ENCODE measurements at places on chromosomes 7 and 10.

- DNase-seq, result no peak
Measured at GRCh38 chr7:49878627-49879026, 105.2 kb downstream of the VWC2 start.

DNA sequence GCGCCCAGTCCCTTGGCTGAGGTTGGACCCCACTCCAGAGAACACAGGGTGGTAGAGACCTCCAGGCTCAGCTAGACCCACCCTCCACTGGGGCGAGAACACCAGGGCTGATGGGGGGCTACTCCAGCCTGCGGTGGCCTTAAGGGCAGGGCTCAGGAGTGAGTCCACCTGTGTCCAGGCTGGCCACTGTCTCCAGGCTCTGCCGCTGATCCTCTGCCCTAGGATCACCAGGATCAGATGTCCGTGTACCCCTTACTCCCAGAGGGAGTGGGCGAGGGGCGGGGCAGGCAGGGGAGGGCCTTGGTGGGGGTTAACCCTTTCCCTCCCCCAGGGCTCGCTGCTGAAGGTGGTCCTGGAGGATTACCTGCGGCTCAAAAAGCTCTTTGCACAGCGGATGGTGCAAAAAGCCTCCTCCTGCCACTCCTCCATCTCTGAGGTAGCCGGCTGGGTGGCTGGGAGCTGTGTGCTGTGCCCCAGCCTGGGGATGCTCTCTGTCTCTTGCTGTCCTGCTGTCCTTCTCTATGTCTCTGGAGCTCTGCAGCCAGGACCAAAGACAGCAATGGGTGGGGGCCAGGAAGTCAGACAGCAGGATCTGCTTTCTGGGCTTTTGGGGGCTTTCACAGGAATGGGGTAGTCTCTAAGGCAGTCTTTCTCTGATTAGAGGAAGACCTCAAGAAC is 38.0 kb downstream of the PSAP start:
- no peak for DNase-seq

GRCh38 chr7:87570178-87570577 is 30.5 kb downstream of the ABCB1 start:
- no peak for DNase-seq

DNA sequence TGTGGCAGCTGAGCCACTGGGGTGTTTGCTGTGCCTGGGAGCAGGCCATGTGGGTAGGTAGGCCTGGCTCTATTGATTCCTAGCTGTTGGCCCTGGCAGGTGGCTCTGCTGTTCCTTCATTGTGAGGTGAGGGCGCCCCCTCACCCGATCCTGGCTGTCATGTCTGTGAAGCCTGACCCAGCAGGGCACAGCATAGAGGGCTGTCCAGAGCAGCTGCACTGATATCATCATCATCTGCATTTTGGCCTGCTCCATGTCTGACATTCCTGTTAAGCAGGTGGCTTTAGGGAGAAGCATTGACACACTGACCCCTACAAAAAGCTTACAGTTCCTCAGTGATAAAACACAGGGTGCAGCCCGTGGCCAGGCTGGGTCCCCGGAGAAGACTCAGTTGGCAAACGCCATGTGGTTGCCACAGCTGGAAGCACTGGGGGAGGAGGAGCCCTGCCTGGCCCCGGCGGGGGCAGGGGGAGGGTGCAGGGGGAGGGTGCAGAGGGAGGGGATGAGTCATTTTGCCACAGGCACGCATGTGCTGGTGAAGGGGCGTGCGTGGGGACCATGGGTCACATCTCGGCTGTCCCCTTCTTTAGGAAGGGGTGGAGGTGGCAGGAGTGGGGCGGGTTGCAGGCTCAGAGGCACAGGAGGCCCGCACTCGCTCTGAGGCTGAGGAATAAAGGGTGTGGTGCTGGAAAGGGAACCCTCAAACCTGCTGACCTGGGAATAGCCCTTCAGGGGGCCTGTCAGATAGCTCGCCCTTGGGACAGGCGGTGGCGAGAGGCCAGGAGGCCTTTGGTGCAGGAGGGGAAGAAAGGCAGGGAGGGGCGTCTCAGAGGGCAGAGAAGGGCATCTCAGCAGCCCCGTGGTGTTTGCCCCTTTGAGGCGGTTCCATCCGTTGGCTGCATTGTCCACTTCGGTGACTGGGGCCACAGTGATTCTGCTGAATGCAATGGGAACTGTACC is 31.6 kb downstream of the IKZF1 start:
- no peak for DNase-seq

GRCh38 chr10:1507436-1507835 is 229.9 kb downstream of the ADARB2 start:
- DNase-seq, result no peak

- no peak for DNase-seq
Measured at GRCh38 chr7:28706584-28706983, 251.5 kb downstream of the TRIL start.

DNA sequence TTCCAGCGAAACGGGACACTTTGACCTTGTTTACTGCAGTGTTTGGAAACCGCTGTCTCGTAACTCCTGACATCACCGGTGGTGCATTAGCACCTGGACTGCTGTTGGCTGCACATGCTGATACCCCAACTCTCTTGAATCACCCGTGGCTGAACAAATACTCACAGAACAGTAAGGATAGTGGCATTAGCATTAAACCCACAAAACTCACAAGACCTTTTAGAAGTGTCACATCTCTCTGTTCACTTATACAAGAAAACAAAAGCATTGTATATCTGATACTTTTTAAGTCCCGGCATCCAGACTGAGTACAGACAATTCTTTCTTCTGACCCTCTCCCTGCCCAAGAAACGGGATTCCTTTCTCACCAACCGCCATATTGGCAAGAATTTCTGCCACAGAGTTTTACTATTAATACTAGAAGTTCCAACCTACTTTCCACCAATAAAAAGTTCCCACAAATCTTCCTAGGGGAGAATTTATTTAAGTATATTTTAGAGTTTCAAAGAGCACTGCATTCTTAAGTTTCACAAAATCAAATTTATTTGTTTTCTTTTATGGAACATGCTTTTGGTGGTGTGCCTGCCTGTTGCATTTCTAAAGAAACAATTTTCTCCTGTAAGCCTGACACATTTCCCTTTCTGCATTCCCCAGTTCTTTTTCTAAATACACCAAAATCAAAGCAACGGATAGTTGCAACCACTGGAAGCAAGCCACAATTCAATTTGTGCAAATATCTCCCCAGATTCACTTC is 208.4 kb upstream of the KLF14 start:
- no peak for DNase-seq

DNA sequence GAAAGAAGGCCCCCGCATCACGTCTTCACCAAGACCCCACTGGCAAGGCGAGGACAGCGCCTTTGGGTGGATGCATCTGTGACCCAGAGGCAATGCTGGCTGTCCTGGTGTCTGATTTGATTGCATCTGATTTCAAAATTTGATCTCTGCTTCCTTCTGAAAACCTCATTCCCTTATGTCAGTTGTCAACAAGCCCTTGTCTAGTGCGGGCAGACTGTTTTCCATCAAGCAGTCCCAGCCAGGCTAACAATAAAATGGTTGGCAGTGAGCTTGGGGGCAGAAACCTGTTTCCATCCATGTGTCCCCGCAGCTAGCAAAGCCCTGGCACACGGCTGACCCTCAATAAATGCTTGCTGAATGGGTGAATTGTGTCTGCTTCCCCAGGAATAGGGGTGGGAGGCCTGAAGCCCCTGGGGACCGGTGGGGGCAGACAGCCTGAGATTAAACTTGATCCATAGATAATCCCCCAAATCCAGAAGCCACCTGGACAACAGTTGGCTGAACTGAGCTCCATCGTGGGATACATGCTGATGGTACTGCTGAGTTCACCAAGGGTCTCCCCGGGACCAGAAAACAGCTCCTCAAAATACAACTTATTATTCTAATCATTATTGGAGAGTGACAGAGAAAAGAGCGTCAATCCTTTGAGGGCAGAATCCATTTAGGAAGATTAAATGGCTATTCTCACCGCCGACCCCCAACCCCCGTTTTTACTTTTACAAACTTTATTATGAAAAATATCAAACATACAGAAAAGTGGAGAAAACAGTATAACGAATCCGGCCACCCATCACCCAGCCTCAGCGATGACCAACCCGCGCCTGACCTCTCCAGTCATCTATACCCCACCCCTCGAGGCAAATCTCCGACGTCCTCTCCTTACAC is 912 bp upstream of the DUSP5 start:
- DNase-seq, result peak; percentile 93

- no peak for DNase-seq
Measured at GRCh38 chr7:47337531-47337930, 244.4 kb downstream of the TNS3 start.

- peak; percentile 51 for DNase-seq
Measured at GRCh38 chr7:25812086-25812850, 339.7 kb upstream of the NFE2L3 start.

DNA sequence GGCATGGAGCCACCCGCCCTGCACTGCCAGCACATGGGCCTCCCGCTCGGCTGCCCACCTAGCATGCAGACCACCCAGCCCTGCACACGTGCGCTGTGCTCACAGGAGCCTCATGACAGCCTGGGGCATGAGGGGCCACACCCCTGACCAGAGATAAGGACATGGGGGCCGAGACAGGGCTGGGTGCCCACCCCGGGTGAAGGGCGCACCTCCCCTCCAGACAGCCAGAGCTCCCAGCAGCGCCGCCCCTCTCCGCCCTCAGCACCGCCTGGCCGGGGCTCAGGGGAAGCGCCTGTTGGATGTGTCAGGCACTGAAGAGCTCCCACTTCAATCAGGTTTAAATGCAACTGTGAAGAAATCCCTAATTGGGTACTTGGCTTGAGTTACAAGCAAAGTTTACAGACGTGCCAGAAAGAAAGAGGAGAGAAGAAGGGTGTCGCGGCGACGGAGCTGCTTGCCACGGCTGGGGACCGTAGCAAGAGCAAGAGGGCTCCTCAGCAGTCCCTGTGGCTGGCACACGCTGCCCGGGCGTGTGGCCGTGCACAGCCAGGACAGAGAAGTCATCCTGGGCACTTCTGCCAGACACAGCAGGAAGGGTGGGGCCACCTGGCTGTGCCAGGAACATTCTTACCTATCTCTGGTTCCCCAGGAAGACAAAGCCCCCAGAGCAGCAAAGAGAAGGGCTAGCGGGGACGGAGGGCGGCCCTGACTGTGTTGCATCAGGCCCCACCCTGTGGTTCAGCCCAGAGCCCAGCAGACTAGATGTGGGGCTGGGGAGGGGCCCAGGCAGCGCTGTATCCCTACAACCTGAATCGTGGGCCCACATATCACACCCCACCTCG is 247.4 kb downstream of the ELFN1 start:
- no peak for DNase-seq

DNA sequence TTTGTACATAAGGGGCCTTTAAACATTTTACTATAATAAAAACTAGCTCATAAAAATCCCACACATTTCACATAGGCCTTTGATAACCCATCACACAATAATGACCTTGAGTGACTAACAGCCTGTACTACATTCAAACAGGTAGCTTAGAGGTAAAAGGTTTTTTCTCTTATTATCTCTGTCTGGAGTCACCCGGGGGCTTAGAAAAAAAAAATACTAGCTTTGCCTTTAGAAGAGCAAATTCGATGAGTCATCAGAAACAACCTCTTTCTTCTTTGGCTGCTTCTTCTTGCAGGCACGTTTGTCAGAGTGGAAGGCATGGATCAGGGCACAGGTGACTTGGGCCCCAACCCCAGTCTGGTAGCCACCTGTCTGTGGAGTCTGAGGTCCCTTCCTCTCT is 43.4 kb upstream of the ADO start:
- DNase-seq, result no peak

GRCh38 chr7:151437866-151438516 is 1.9 kb downstream of the CRYGN start:
- DNase-seq, result no peak

DNA sequence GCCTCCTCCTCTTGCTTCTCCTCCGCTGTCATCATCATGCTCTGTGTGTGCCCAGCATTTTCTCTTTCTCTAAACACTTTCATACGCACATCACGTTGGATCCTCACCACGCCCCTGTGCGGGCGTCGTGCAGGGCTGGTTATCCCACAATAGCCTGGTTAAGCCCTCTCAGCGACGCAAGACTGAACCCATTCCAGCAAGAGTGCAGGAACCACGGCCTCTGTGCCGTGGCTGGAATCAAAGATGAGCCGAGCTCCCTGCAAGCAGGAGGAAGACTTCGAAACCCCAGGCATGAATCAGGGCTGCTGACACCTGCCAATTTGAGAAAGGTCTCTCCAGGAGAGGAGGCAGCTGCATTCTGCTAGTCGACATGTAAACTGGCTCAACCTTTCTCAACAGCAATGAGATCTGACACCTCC is 74.8 kb upstream of the FOXK1 start:
- DNase-seq, result no peak

DNA sequence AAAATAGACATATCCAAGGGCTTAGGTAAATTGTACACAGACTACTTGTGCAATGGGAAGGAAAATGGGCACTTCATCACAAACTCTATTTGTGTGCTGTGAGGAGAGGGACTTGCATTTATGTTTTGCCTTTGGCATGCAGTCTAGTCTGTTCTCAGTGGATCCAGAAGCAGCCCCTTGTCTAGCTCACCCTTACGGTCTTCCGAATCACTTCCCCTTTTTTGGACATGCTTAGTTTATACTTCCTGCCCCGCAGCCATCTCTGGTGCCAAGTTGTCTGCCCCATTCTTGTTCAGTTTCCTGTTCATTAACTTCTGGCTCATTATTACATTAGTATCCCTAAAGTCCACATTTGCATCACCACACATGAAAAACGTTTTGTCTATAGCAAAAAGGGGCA is 161.6 kb downstream of the NRCAM start:
- no peak for DNase-seq

GRCh38 chr10:95414016-95414830 is 123.4 kb upstream of the PDLIM1 start:
- no peak for DNase-seq

GRCh38 chr10:8159341-8160165 is 105.1 kb downstream of the GATA3 start:
- no peak for DNase-seq

- DNase-seq, result no peak
Measured at GRCh38 chr7:157715071-157715937, 378.5 kb downstream of the DNAJB6 start.

DNA sequence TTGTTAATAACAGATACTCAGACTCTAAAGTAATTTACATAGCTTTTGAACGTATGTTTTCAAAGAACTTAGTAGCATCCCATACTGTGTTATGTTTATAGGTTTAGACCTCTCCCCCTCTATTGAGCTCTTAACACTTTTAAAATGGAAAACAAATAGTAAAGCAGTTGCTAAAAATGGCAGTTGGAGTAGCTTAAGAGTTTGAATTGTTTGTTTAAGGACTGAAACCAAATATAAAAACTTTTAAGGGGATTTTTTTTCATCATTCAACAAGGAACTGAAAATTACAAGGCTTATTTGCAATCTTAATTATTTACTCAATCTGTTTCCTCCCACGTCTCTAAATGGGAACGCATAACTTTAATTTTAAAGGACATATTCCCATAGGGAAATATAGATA is 1.6 kb upstream of the SPAG6 start:
- no peak for DNase-seq

GRCh38 chr10:114387784-114388183 is 16.5 kb downstream of the AFAP1L2 start:
- DNase-seq, result no peak

- DNase-seq, result no peak
Measured at GRCh38 chr7:101832685-101833375, 15.4 kb downstream of the CUX1 start.
